RPMI7951 (cell line): ENCODE measurements at places on chromosomes 2 and 18. TPM values are rescaled to one million over a fixed set of nuclear protein-coding genes. Genes with fewer than 3 reads are reported as not detected.

GRCh38 chr2:105554235-105554634 lies 155.4 kb upstream of the FHL2 start:
- no peak for DNase-seq

DNA sequence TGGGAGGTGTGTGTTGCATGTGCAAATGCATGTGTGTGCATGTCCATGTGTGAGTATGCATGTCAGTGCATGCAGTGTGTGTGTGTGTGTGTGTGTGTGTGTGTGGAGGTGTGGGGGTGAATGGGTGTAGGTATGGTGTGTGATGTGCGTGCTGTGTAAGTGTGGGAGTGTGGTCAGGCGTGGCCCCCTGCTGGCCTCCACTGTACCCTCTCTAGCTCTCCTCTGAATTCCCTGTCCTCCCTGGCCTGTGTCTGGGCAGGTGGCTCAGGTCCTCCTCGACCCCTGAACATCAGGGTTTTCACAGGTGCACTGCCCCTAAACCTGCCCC lies 230.2 kb downstream of the CELF4 start:
- no peak for DNase-seq

- no peak for DNase-seq
These were observed 96.7 kb upstream of the CDH20 start for GRCh38 chr18:61236356-61237057.

- DNase-seq, result no peak
These were observed 1082.5 kb upstream of the GYPC start for GRCh38 chr2:125573432-125573831.

- no peak for DNase-seq
These were observed 68.5 kb downstream of the TMEM237 start for GRCh38 chr2:201574766-201575165.

- DNase-seq, result no peak
These were observed 166.7 kb downstream of the TCF4 start for GRCh38 chr18:55421308-55421614.

DNA sequence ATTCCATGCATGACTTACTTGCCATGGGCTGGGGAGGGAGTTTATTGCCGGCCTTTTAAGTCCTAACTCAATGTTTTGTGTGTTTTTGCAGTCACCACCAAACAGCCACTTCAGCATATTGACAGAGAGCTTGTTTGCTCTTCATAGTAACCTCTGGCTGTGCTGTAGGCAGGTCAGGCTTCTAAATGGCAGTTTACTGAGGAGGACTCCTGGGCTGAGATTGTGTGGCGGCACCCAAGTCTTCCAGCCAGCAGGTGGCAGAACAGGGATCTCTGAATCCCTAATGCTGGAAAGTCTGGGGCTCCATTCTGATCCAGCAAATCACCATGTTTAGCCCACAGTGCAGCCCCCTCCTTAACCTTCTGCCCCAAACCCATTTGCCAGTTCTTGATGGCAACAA lies 121.2 kb downstream of the CAPN13 start:
- DNase-seq, result no peak

DNA sequence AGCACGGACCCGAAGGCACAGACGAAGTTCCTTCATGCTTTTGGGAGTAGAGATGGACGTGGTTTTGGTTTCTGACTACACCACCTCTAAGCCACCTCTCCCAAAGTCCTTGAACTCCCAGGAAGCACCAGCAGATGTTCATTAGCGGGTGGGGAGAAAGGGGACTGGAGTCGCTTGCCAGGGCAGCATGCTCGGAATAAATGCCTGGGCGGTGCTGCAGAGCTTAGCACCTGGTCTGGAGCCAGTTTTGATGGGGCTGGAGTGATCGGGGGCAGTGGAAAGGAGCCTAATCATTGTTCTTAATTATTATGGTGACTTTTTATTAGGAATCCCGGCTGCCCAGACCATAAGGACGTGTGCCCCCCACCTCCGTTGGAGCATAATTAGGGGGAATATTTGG lies 220.8 kb downstream of the TFCP2L1 start:
- no peak for DNase-seq

GRCh38 chr18:22254088-22254487 lies 84.7 kb downstream of the GATA6 start:
- no peak for DNase-seq

DNA sequence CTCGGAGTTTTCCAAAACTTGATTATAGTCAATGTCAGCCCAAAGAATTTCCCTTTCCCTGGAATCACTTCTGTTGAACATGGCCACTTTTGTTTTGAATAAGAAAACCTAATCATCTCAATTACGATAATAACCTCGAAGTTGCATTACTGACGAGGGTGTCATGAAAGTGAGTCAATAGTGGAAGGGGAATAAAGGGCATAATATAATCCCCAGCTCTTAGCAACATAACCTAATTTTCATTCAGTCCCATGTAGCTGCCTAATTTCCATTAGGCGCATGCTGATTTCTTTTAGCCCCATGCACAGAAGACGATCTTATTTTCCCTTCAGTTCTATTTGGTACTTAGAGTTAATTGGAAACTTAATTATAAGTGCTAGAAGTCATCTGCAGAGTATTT lies 51.1 kb upstream of the RAPH1 start:
- no peak for DNase-seq

DNA sequence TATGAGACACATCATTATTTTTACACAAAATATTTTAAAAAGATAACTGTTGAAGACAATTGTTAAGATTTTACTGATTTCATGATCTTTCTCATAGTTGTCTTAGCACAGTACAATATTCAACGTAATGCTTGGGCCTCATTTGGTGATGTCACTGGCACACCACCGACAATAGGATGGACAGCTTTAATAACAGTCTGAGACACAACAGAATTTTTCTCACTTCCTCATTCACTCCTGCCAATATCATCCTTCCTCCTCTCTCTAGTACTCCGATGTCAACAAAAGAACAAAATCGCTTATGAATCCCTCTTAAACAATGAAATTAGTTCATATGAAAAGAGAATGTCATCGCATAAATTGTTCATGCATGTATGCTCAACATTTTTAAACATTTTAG lies 461.9 kb upstream of the CDH7 start:
- no peak for DNase-seq

GRCh38 chr18:70359071-70359470 lies 70.2 kb downstream of the SOCS6 start:
- no peak for DNase-seq

- DNase-seq, result no peak
These were observed 19.5 kb upstream of the YWHAQ start for GRCh38 chr2:9650119-9650821.

DNA sequence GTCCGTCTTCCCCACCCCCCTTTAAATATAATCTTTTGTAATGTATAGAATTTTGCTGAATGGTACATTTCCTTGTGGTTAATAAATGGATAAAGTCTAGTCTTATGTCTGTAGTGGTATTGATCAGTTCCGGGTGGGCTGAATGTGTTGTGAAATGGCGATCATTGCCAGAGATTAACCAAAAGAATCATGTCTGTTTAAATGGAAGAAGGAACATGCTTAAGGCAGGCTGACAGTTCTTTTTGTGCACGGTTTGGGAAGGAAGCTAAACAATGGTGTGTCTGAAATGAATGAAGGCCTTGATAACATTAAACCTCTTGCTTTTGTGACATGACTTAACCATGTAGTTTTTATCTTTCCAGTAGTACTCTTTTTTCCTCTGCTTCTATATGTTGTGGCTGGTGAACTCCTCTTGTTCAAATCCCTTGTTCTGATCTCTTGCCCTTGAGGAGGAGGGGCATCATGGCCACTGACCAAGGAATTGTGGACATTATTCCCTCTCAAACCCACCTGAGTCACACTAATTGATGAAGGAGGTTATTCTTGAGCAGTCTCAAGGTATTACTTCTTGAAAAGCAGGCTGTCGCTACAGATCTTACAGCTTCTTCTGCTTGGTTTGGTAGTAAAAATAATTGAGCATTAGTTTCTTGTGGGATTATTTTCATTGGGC lies 1.7 kb downstream of the ACVR2A start:
- no peak for DNase-seq

GRCh38 chr18:79857082-79857671 lies 59.4 kb downstream of the KCNG2 start:
- DNase-seq, result peak; percentile 31

GRCh38 chr2:134336352-134336751 lies 82.5 kb downstream of the MGAT5 start:
- no peak for DNase-seq

DNA sequence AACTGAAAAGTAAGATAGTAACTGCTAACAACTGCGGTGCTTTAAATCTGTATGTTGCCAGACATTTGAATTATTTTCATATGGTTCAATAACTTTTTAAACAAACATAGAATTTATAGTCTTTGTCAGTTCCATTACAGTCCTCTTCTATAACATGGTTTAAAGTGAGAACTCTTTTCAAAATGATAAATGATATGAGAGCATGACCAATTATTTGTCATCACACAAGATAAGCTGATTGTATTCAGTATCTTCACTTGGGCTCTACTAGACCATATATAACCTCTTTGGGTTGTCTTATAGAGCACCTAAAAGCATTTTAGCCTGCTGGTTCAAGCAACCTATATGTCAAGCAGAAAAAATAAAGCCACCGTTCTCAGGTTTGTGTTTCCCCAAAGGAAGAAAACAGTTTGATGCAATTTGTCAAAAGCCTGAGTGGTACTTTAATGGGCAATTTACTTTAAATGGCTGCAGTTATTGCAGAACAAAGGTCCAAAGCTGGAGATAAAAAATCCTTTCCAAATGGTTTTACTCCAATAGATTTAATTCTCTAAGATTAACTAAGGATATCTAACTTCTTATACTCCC lies 298.4 kb downstream of the FSIP2 start:
- no peak for DNase-seq

- no peak for DNase-seq
These were observed 242.2 kb downstream of the ZNF516 start for GRCh38 chr18:76252880-76253279.

GRCh38 chr18:13218368-13218991 lies at the start of gene LDLRAD4:
Gene LDLRAD4 (plus strand): TSS chr18:13218760.
- no peak for DNase-seq

- peak; percentile 92 for DNase-seq
These were observed 114.1 kb upstream of the PKDCC start for GRCh38 chr2:41933585-41934320.

DNA sequence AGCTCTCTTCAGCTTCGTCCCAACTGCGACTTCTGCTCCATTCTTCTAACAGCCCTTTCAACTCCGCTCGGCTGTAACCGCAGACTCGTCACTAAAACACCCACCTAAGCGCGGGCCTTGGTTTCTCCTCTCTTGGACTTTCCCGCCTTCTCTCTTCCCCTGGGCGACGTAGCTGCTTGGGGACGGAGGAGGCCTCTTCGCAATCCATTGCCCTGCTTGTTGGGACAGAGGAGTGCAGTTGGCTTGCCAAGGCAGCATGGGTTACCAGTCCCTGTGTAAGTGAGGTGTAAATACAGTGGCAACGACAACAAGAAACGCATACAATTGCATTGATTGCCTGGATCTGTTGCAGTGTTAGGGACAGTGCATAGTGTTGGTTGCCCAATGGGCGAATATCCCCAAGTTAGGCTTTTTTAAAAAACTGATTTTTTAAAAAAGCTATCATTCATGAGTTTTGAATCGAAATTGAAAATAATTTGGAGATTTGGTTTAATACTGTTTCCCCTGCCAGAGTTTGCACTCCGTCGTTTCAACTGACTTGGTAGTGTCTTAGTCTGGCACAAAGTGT lies 484 bp upstream of the DARS1 start:
- no peak for DNase-seq

- DNase-seq, result no peak
These were observed 67.8 kb upstream of the FAM98A start for GRCh38 chr2:33666879-33667278.

GRCh38 chr2:104538077-104538476 lies 315.8 kb upstream of the POU3F3 start:
- no peak for DNase-seq

DNA sequence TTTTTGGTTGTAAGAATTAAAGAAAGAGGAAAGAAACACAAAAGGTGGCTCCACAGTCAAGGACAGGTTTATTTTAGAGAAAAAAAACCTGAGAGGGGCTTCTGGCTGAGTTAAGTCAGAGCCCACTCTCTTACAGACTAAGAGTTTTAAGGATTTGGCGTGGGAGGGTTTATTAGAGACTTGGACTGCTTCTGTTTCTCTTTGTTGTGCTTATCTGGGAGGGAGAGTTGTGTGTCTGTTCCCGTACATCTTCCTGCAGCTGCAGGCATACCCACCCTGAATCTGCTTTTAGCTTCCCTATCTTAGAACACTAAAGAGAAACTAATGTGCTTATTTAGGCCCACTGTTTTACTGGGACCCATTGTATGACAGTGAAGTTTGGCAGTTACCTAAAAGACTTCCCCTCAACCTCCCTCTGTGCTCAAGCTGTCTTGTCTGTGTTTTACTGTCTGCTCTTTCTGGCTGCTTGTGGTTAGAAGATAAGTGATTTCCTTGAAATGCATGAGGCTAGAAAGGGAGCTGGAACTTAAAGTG lies 2.7 kb downstream of the RSAD2 start:
- DNase-seq, result no peak

DNA sequence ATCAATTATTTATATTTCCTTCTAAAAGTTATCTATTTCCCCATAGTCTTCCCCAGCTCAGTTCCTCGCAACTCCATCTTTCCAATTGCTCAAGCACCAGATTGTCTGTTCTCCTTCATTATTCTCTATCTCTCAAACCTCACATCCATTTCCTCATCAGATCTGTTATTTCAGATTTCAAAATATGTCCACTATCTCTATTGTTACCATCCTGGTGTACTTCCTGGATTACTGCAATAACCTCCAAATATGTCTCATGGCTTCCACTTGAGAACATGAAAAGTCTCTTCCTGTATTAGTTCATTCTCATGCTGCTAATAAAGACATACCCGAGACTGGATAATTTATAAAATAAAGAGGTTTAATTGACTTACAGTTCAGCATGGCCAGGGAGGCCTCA lies 641.7 kb upstream of the ZEB2 start:
- DNase-seq, result no peak

DNA sequence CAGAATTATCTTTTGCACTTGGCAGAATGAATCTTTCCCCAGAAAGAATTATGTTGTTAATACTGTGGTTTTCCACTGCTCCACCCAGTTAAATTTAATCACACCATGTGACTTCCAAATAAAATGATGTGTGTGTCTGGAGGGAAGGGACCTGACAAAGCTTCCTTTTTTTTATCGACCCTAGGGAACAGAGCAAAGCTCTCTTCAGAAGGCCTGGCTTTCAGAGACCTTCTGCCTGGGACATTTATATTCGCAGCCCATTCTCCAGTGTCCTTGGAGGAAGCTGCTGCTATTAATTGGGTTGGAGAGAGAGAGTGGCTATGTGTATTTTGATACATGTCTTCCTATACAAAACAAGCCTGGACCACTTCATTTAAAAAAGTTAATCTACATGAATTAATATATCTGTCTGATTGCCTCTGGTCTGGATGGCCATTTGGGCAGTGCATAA lies 233.7 kb downstream of the PRKCE start:
- peak; percentile 42 for DNase-seq

GRCh38 chr2:112656679-112657078 lies 10.9 kb downstream of the SLC20A1 start:
- no peak for DNase-seq

The DLX1 gene
- 7.8 and 8.8 TPM in 2 replicates for total RNA-seq

The STARD6 gene
- 0.84 and 0.88 TPM in 2 replicates for total RNA-seq

The POTEI gene
- not detected in 2 replicates for total RNA-seq

The RESP18 gene
- total RNA-seq, result not detected in 2 replicates

The OSR1 gene
- 3.6 and 3.8 TPM in 2 replicates for total RNA-seq

The RAB6C gene
- not detected in 2 replicates for total RNA-seq

The TTC21B gene
- total RNA-seq, result 23.7 and 27.0 TPM in 2 replicates

The NT5DC4 gene
- not detected in 2 replicates for total RNA-seq

The RGPD4 gene
- total RNA-seq, result not detected in 2 replicates

The CCDC85A gene
- not detected in 2 replicates for total RNA-seq

The FAM237A gene
- total RNA-seq, result not detected in 2 replicates
